Bronchial epithelial cell (primary cell): ENCODE measurements at places on chromosomes 16 and 17. TPM values are rescaled to one million over a fixed set of nuclear protein-coding genes. Genes with fewer than 3 reads are reported as not detected.

RFNG gene
- total RNA-seq, result 26.3 and 38.7 TPM in 2 replicates

SKAP1 gene
- not detected in 2 replicates for total RNA-seq

NLRC5 gene
- total RNA-seq, result 2.1 and 2.2 TPM in 2 replicates

NT5M gene
- 0.79 and 1.0 TPM in 2 replicates for total RNA-seq

KDM6B gene
- 2.9 and 6.0 TPM in 2 replicates for total RNA-seq
